WERI-Rb-1 (cell line): ENCODE measurements at places on chromosomes 1 and 21.

DNA sequence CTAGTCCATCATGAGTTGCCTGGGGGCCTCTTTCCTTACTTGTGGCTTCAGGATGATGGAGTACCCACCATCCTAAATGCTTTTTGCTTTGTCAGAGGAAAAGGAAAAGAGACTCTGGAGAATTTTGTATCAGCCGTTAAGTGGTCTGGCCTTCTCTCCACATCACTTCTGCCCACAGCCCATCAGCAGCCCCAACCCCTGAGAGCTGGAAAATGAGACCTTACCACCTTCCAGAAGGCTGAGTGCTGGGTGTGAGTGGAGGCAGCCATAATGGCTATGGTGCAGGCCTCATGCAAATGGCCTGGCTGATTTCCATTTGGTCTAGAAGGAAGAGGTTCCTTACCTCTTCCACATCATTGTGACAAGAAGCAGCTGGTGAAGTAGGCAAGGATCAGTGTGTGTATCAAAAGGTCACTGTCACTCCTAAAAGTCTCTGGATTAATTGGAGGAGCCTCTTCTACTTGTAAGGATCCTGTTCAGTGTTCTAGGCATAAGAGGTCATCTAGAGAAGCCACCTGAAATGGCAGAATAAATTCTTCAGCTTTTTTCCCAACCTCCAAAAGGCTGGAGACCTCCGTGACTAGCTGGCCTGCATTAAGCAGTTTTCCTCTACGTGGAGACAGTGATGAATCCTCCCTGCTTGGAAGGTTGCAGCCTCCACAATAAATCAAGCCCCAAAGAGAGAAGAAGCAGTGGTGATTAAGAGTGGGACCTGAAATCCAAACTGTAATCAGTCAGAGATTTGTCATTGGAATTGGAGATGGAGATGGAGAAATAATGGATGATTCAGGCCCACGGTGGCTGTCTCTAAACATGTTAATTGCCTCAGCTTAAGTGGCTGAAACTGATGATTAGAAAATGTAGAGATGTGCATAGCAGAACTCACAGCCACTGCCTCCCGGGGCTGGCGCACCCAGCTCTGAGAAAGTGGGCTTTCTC, 111.5 kb downstream of the CNIH3 start:
- no peak for DNase-seq

DNA sequence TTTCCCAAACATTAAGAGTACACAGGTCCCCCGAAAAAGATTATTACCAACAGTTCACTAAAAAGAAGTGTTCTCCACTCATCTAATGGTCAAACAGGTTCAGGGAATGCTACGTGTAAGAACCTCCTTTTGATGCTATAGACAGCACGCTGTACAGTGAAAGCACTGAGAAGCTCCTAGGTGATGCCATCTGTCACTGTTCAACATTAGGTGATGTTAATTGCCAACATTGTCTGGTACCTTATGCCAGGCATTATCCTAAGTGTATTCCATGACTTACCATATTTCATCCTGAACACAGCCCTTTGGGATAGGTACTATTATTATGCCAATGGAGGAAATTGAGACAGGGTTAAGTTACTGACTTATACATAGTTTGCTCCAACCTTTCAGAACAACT, 82.1 kb downstream of the DAB1 start:
- DNase-seq: no peak

DNA sequence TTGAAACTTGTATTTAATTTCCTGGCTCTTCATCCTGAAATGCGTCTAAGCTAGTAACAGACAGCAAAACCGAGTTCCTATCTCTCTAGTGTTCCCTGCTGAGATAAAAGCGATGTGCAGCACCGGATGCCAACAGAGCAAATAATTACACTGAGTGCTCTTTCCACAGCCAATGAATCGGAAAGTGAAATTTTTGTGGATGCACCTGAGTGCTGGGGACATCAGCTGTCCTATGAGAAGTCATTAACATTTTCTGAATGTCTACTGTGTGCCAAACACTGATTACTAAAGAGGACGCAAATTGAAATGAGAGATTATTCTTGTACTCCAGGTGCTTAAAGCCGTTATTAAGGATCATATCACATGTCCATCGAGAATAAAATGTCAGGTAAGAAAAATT, 278.0 kb downstream of the RGS7 start:
- no peak for DNase-seq

GRCh38 chr1:59498640-59499039, 201.7 kb downstream of the FGGY start:
- DNase-seq: no peak

GRCh38 chr21:46022551-46023525, 41.3 kb downstream of the COL6A1 start:
- DNase-seq: no peak

DNA sequence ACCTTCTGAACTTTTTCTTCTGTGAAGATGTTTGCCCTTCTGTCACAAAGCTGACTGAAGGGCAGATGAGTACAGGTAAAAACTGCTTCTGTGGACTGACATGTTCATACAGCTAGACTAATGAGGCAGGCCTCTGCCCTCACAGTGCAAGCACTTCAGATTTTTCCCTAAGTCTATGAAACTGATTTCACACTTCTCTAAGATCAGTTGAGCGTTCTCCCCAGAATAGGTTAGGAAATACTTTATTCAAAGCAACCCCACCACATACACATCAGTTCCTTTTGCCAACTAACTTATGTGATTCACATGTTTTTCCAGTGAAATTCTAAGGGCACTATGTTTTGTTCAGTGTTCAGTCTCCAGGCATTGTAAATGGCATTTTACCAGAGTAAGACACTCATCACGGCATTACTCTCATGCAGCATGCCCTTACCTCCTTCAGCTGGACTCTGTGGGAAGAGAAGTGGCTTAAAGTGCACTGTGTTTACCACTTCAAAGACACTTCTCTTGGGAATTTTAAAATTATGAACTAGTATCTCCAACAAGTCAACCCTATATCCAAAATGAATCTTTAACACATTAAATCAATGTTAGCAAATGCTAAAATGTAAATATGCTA, 5.4 kb upstream of the PSMG1 start:
- DNase-seq: no peak

- no peak for DNase-seq
Measured at GRCh38 chr21:36545776-36546511, 66.0 kb upstream of the CLDN14 start.

GRCh38 chr1:56566994-56567393, 12.4 kb downstream of the PLPP3 start:
- no peak for DNase-seq

GRCh38 chr1:201637282-201638079, 98.6 kb downstream of the NAV1 start:
- no peak for DNase-seq

GRCh38 chr1:2431518-2431917, 19.2 kb upstream of the PEX10 start:
- peak; percentile 54 for DNase-seq

- DNase-seq: no peak
Measured at GRCh38 chr1:209983953-209984352, 45.9 kb downstream of the SYT14 start.
